ENCODE measurements at places on chromosomes 13 and 19.

GRCh38 chr13:110301606-110302553 lies 5.1 kb downstream of the COL4A1 start:
- no peak for DNase-seq

GRCh38 chr13:51033421-51034185 lies 77.5 kb downstream of the C13orf42 start:
- no peak for DNase-seq

- no peak for DNase-seq
Measured at GRCh38 chr13:52847682-52848432, 583 bp downstream of the PCDH8 start.

GRCh38 chr13:31639443-31640163 lies 99.7 kb upstream of the RXFP2 start:
- DNase-seq = no peak

- no peak for DNase-seq
Measured at GRCh38 chr13:50196118-50196517, 180.9 kb downstream of the KCNRG start.

GRCh38 chr13:27851096-27851850 lies 59.0 kb downstream of the GSX1 start:
- DNase-seq = no peak

GRCh38 chr19:54477650-54478049 lies 4.6 kb upstream of the CDC42EP5 start:
- no peak for DNase-seq

DNA sequence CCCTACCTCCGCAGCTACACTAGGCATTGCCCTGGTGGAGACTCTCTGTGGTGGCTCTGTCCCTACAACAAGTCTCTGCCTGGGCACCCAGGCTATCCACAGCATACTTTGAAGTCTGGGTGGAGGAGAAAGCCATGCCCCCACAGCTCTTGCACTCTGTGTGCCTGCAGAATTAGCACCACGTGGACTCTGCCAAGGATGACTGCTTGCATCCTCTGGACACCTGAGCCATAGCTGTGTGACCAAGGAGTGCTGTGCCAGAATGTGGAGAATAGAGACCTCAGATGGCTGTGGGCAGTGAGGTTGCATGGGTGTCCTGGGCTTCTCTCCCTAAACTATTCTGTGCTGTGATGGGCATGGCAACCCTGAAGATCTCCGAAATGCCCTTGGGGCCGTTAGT lies 21.2 kb upstream of the MCF2L start:
- no peak for DNase-seq

DNA sequence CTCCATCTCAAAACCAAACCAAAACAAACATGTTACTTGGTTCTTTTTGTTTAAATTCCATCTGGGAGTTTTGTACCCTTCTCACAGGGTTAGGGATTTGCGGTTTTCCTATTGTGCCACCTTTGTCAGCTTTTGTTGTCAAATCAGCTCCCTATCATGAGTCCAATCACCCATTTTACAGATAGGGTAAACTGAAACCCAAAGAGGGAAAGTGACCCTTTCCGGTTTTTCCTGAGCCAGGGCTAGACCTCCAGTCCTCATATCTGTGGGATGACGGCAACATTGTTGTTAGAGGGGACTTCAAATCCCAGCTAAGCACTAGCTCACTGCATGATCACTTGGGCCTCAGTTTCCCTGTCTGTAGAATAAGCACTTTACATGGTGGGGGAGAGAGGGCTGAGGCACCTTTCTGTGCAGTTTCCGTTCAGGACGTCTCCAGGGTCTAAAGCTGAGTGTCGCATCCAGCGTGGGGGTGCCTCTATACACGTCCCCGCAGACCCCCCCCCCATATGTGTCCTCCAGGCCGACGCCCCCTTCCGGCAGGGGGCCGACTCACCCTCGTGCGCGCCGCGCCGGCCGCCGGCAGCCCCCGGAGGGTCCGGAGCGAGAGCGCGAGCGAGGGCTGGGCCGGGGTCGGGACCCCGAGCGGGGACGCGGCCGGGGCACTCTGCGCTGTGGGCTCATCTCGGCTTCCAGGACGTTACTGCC lies 3.9 kb downstream of the CCDC194 start:
- DNase-seq = no peak

DNA sequence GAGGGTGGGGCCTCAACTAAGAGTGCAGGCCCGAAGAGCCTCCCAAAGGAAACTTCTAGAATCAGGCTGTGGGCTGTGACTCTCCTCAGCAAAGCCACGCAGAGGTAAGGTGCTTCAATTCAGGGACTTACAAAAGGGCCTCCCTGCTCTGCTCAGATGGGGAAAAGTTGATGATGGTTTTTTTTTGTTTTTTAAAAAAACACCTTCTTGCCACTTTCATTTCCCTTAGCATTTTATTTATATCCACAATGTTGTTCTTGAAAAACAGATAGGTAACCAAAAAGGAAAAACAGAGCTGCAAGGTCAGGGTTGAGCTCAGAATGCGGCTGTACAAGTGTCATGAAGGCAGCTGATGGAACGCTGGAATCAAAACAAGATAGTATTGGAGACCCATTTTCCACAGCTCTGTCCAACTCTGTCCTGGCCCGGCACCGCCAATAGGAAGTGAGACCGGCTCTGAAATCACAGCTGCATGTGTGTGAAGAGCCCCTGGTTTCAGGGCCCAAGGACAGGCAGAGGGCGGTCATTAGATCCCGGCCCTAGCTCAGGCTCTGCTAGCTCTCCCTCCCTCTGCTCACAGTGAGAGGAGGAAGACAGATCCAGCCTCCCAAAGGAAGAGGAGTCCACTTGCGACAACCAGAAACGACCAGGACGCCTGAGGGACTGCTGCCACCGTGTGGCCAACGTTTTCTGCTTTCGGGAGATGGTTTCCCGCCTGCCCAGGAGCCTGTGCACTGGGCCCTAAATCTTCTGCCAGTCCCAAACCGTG lies 58.3 kb downstream of the KLF2 start:
- DNase-seq = peak; percentile 76

DNA sequence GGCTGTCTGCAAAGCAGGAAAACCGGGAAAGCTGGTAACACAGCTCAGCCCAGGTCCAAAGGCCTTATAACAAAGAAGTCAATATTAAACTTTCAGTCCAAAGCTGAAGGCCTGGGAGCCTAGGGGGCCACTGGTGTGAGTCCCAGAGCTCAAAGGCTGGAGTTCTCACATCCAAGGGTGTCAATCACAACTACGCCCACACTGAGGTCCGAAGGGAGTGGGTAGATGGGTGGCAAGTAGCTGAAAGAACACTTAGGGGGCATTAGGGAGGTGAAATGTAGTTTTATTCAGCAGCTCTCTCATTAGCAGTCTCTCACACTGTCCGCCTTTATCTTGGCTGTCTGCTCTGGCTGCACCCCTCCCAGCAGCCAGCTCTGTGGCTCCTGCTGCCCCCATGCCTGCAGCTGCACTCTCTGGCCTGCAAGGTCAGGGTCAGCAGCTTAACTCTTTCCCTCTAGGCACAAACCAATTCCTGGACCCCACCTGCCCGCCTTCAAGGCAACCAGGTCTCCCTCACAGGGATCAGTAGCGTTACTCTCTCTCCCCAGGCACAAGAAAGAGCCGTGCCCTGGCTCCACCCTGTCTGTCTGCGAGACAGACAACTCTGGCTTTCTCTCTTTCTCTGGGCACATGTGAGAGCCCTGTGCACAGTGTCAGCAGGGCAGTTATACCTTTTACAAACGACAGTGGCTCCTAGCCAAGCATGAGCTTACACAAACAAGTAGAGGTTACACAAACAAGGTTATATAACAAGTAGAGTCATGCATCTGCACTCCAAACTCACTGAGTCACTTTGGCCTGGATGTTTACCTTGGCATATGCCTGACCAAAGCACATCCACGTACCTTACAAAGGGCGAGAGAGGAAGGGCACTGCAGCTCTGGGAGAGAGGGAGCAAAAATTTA lies 249.4 kb upstream of the PCDH20 start:
- DNase-seq = no peak

DNA sequence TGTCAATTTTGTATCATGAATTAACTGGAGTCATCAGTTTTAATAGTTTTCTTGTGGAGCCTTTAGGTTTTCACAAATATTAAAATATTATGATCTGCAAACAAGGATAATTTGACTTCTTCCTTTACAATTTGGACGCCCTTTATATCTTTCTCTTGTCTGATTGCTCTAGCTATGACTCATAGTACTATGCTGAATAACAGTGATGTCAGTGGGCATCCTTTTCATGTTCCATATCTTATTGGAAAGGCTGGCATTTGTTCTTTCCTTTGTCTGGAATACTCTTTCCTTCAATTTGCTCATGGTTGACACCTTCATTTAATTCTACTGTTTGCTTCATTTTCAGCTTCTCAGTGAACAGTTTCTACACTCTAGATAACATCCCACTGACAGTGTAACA lies 1129.3 kb downstream of the SLITRK5 start:
- no peak for DNase-seq

DNA sequence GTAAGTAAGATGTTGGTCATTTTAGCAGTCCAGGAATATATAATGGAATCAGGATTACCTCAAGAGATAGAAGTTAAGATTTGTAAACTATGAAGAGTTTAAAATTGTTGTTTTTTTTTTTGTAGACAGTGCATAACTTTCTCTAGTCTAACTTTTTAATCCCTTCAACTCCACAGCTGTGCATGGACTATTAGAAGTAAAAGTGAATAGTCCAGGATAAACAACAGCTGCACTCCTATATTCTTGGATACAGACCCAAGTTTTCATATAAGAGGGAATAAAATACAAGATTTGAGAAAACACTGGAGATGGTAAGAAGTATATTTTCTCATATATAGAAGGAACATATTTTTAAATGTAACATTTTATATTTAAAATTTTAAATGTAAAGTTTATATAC lies 1509.9 kb downstream of the SLITRK5 start:
- DNase-seq = no peak

- DNase-seq = no peak
Measured at GRCh38 chr13:30276178-30276577, 31.2 kb downstream of the KATNAL1 start.

DNA sequence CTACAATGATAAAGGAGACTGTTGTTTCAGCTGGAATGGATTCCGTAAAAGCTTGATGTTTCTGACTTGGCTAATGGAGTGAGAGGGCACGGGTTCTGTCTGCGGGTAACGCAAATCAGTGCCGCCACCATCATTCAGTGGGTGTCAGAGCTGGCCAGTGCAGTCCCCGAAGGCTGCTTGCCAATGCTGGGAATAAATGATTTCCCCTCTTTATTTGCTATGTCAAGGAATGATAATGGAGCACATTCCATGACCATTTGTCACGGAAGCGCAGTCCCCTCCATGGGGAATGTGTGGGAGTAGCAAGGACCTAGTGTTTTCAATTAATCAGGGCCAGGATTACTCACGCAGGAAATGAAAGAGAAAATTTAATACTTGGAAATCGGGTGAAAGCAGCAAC lies 899.3 kb downstream of the UQCRFS1 start:
- no peak for DNase-seq

GRCh38 chr19:56748378-56748777 lies 76.8 kb upstream of the ZNF835 start:
- no peak for DNase-seq

DNA sequence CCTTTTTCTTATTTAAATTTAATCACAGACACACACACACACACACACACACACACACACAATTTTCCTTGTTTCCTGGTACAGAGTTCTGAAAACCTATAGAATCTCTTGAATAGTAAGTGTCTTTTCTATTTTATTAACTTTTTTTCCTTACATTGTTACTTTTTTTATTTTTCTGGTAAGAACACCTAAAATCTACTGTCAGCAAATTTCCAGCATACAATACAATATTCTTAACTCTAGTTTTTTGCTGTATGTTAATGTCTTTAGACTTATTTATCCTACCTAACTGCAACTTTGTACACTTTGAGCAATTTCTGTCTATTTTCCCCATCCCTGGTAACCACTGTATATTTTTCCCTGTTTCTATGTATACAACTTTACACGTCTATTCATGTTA lies 1179.8 kb downstream of the SLITRK1 start:
- DNase-seq = no peak

GRCh38 chr13:114000151-114001040 lies 26.5 kb upstream of the C13orf46 start:
- DNase-seq = no peak

DNA sequence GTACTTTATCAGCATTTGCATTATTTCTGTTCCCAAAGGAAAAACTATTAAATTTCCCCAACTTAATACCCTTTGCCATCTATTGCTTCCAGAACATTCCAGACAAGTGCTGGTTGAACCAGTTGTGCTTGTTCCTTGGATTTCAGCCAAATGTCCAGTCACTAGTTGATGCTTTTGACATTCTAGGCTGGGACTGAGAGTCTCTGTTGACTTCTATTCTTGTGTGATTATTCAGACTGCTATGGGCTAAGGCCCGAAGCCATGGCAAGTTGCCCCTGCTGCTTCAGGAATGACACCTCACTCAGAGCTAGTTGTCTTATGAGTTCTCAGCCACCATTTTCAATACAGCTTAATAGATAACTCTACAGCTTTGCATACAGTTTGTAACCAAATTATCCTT lies 458.1 kb upstream of the ARGLU1 start:
- DNase-seq = no peak

DNA sequence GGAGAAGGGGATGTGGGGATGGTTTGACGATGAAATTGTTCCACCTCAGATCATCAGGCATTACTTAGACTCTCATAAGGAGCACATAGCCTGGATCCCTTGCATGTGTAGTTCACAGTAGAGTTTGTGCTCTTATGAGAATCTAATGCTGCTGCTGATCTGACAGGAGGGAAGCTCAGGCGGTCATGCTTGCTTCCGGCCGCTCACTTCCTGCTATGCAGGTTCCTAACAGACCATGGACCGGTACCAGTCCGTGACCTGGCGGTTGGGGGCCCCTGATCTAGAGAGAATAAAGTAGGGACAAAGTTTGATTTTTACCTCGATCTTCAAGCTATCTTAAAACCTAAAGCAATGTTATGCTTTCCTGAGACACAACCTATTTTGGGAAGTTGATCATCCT lies 373.8 kb upstream of the ARGLU1 start:
- DNase-seq = no peak

- no peak for DNase-seq
Measured at GRCh38 chr19:11152318-11153062, 3.1 kb downstream of the SPC24 start.

DNA sequence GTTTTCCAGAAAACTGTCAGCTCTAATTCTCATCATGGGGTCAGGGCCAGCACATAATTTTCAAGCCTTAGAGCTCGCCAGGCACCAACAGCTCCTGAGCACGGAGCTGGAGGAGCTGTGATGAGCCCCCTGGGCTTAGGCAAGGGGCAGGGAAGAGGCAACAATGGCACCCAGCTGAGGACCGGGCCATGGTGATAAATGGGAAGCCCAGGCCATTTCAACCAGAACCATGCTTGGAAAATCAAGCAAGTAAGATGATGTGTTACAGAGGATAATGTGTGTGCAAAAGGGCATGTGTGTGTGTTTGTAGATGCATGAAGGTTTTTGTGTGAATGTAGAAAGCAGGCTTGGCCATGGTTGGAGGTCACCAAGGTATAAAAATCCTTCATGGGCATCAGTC lies 66.8 kb upstream of the UBAC2 start:
- DNase-seq = no peak

Measured in CD14-positive monocyte (primary cell).